ENCODE measurements at places on chromosomes 7 and 10.
A peak's percentile ranks its signal among the peaks of the same experiment; 100 is the strongest.

DNA sequence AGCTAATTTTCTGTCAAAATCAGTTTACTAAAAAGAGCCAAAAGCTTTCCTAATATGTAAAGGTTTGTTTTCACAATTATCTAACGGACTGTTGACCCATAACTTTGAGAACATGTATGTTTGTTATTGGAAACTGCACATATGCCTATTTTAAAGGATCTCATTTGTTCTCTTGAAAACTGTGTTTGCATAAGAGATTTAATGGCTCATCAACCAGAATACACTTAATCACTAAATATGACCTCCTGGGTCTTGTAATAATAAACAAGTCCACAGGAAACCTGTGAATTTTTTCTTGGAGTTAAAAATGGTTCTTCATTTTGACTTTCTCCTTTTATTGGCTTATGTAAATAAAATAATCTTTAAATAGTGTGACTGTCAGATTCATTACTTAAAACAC, 48.3 kb upstream of the STEAP1B start:
- DNase-seq: no peak
- H3K4me3 ChIP-seq: no peak overlapping the region
- H3K27me3 ChIP-seq: no peaks in the 10 kb centered on the region
- no peak overlapping the region for H3K27ac ChIP-seq

GRCh38 chr7:142611566-142612236, 137.6 kb upstream of the PRSS1 start:
- H3K4me1 ChIP-seq: no peaks in the 10 kb centered on the region
- H3K36me3 ChIP-seq: no peaks in the 10 kb centered on the region
- H3K4me3 ChIP-seq: no peak overlapping the region
- no peaks in the 10 kb centered on the region for H3K27me3 ChIP-seq

DNA sequence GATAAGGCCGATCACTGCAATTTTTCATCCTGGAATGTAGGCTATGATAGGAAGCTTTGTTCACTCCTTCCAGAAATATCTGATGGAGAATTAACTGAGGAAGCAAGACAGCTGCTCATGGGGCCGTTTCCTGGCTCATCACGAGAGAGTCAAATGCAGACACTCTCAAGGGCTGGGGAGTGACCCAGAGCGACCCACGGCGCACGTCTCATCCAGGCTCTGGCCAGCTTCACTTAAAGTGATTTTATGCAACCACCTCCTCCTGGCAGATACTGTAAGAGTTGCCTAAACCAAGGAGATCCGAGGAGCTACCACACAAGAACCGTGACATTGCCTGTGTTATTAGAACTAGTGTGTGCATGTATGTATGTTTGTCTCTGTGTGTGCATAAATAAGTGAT, 530.8 kb downstream of the TCERG1L start:
- H3K4me1 ChIP-seq: no peaks in the 10 kb centered on the region
- H3K4me3 ChIP-seq: no peak overlapping the region
- no peak for DNase-seq
- no peaks in the 10 kb centered on the region for H3K27me3 ChIP-seq
- H3K27ac ChIP-seq: no peak overlapping the region
- H3K36me3 ChIP-seq: no peaks in the 10 kb centered on the region

- H3K27ac ChIP-seq: no peak overlapping the region
- H3K27me3 ChIP-seq: no peaks in the 10 kb centered on the region
- no peak overlapping the region for H3K4me3 ChIP-seq
- no peak for DNase-seq
- no peaks in the 10 kb centered on the region for H3K36me3 ChIP-seq
- no peaks in the 10 kb centered on the region for H3K4me1 ChIP-seq
These were observed 715.0 kb downstream of the AUTS2 start for GRCh38 chr7:70313271-70313670.

DNA sequence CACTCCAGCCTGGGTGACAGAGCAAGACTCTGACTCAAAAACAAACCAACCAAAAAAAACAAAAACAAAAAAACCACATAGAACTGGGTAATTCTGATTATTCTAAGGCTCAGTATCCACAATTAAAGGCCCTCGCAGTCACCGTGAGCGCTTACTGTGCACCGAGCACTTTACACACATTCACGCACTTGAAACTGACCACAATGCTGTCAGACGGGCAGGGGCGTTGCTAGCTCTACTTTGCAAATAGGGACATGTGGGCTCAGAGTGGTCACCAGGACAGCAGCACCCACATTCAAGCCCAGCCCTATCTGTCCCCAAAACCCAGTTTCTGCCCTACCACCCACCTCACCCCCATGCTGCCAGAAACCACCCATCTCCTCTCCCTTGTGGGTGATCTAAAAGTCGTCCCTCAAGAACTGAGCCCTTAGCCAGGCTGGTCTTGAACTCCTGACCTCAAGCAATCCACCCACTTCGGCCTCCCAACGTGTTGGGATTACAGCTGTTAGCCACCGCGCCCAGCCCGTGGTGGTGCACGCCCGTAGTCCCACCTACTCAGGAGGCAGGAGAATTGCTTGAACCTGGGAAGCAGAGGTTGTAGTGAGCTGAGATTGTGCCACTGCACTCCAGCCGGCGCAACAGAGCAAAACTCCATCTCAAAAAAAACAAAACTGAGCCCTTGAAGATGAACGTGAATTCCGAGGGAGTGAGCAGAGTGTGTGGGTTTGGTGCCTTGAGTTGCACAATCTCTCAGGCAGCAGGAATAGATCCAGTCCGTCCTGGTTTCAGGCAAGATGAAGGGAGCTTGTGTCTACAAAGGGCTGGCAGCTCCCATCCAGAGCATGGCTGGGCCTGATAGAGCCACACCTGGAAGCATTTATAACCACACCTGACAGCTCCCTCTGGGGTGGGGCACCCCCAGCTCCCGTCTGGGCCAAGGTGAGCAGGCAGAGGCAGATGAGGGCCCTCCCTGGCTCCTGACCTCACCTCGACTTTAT, 5.4 kb upstream of the HSPB1 start:
- H3K27me3 ChIP-seq: no peaks in the 10 kb centered on the region
- no peak overlapping the region for H3K4me3 ChIP-seq
- H3K27ac ChIP-seq: peak overlapping the region; percentile 98

GRCh38 chr7:133310232-133310862, 57.5 kb downstream of the EXOC4 start:
- H3K36me3 ChIP-seq: peaks cover 4% of the 10 kb centered on the region
- no peak for DNase-seq
- H3K27ac ChIP-seq: no peak overlapping the region
- no peaks in the 10 kb centered on the region for H3K4me1 ChIP-seq
- no peaks in the 10 kb centered on the region for H3K27me3 ChIP-seq

Data from psoas muscle (tissue), 8 donors.